ENCODE measurements at places on chromosomes 11 and 22. TPM values are rescaled to one million over a fixed set of nuclear protein-coding genes. Genes with fewer than 3 reads are reported as not detected.
A peak's percentile ranks its signal among the peaks of the same experiment; 100 is the strongest.

The BTBD18 gene
- 0.25 TPM for polyA plus RNA-seq

The MGAT3 gene
- not detected for polyA plus RNA-seq

The PATZ1 gene
- polyA plus RNA-seq = 9.1 TPM

The OR56A1 gene
- not detected for polyA plus RNA-seq

DNA sequence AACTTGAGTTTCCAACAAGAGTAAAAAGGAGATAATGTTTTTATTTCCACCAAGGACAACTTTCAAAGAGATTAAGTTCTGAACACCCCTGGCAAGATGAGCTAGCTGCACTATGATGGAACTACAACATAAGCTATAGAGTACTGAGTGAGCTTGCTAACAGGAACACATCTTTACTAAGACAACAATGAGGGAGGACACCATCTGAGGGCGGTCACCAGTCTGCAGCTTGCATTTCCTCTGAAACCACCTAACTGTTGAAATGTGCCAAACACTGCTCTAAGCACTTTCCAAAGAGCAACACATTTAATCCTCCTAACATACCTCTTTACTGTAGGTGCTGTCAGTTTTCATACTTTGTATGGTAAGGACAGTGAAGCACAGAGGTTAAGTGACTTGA is 68.4 kb downstream of the TCF20 start:
- H3K36me3 ChIP-seq = peaks cover 7% of the 10 kb centered on the region
- peaks cover 2% of the 10 kb centered on the region for H3K27me3 ChIP-seq
- peak overlapping the region; percentile 93 for H3K27ac ChIP-seq
- DNase-seq = peak; percentile 42
- H3K4me1 ChIP-seq = peaks cover 53% of the 10 kb centered on the region

GRCh38 chr22:39526736-39527171 is 5.8 kb downstream of the RPS19BP1 start:
- peaks cover 86% of the 10 kb centered on the region for H3K4me1 ChIP-seq
- no peak overlapping the region for H3K4me3 ChIP-seq
- H3K27me3 ChIP-seq = peaks cover 14% of the 10 kb centered on the region
- no peak for DNase-seq

DNA sequence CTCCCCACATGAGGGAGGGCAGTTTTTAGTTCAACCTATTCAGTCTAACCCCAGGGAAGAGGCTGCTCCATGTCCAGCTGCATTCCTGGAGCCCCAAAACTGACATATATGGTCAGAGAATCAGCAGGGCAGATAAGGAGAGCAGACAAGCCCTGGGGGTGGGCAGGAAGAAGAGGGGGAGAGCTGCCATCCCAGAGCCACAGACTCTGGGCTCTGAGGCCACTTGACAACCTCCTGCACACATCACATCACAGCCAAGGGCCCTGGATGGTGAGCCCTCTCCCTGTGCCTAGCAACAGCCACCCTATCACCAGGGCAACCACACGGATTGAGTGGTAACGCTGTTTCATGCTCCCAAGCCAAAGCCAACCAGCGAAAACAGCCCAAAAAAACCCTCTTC is 3.1 kb downstream of the ARHGAP1 start:
- no peak overlapping the region for H3K4me3 ChIP-seq
- H3K27me3 ChIP-seq = peaks cover 10% of the 10 kb centered on the region
- peaks cover 64% of the 10 kb centered on the region for H3K4me1 ChIP-seq
- no peaks in the 10 kb centered on the region for H3K36me3 ChIP-seq
- DNase-seq = no peak

GRCh38 chr11:118917481-118918127 is 8.1 kb downstream of the BCL9L start:
- H3K4me3 ChIP-seq = peak overlapping the region; percentile 84
- DNase-seq = peak; percentile 55
- peaks cover 37% of the 10 kb centered on the region for H3K27me3 ChIP-seq

DNA sequence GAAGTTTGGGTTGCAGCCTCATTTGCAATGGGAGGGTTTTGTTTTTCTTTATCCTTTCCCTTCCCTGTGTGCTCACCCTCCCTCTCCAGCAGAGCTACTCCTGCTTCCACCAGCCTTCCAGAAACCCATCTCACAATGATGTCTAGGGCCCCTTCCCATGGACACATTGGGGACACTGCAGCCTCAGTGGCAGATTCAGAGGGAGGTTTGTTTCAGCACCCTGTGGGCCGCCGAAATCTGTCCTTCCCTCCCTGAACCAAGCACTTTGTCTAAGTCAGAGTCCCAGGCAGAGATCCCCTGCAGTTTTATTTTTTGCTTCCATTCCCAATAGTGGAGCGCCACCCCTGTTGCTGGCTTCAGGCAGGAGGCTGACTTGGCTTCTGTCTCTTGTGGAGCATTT is 8.6 kb upstream of the SYNGR1 start:
- no peak overlapping the region for H3K27ac ChIP-seq
- no peak overlapping the region for H3K4me3 ChIP-seq
- H3K27me3 ChIP-seq = no peaks in the 10 kb centered on the region
- DNase-seq = no peak

GRCh38 chr11:108324587-108324986 is 101.7 kb downstream of the ATM start:
- peaks cover 25% of the 10 kb centered on the region for H3K4me1 ChIP-seq
- no peak for DNase-seq
- no peaks in the 10 kb centered on the region for H3K27me3 ChIP-seq
- peak overlapping the region; percentile 48 for H3K27ac ChIP-seq
- peaks cover 60% of the 10 kb centered on the region for H3K36me3 ChIP-seq

GRCh38 chr11:113384551-113384950 is 3.0 kb upstream of the ANKK1 start:
- H3K4me3 ChIP-seq = no peak overlapping the region
- no peak for DNase-seq
- no peak overlapping the region for H3K27ac ChIP-seq
- H3K27me3 ChIP-seq = peaks cover 8% of the 10 kb centered on the region
- no peaks in the 10 kb centered on the region for H3K4me1 ChIP-seq

DNA sequence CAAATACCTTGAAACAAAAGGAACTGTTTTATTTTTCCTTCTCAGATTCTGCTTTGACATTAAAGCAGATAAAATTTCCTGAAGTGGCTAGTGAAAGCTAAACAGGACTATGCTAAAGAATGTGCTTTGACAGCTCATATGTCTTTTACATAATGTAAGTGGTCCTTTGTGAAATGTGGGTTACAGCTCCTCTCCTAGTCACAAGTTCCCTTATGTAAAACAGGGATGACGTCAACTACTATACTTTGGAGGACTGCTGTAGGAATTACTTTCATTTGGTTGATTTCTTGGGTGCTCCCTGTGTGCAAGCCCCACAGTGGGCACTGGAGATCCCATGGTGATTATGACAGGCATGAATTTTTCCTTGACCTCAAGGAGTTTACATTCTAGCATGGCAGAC is 216.6 kb upstream of the NARS2 start:
- H3K4me3 ChIP-seq = no peak overlapping the region
- H3K36me3 ChIP-seq = no peaks in the 10 kb centered on the region
- DNase-seq = no peak
- H3K27ac ChIP-seq = no peak overlapping the region

GRCh38 chr11:68956547-68957254 is 24.1 kb downstream of the MRGPRD start:
- no peaks in the 10 kb centered on the region for H3K27me3 ChIP-seq
- DNase-seq = no peak
- H3K4me1 ChIP-seq = peaks cover 1% of the 10 kb centered on the region

GRCh38 chr11:117977029-117977428 is 9.2 kb upstream of the IL10RA start:
- no peak overlapping the region for H3K4me3 ChIP-seq
- H3K4me1 ChIP-seq = peaks cover 79% of the 10 kb centered on the region
- DNase-seq = no peak
- H3K36me3 ChIP-seq = no peaks in the 10 kb centered on the region

DNA sequence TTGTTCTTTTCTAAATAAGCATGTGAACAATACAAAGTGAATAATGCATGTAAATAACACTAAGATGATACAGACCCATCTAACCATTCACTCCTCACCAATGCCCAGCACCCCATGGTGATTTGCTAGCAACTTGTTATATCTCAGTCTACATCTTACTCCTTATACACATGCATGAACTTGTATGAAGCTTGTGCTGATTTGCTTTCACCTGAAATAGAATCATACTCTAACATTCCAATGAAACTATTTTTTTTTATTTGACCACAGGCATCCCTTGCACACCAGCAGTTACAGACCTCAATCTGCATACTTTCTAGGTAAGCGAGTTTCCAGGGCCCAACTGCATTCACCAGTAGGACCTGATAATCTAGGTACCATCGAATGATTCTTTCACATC is 873.6 kb downstream of the OPCML start:
- H3K27ac ChIP-seq = no peak overlapping the region
- no peak overlapping the region for H3K4me3 ChIP-seq
- H3K27me3 ChIP-seq = no peaks in the 10 kb centered on the region
- H3K36me3 ChIP-seq = no peaks in the 10 kb centered on the region

DNA sequence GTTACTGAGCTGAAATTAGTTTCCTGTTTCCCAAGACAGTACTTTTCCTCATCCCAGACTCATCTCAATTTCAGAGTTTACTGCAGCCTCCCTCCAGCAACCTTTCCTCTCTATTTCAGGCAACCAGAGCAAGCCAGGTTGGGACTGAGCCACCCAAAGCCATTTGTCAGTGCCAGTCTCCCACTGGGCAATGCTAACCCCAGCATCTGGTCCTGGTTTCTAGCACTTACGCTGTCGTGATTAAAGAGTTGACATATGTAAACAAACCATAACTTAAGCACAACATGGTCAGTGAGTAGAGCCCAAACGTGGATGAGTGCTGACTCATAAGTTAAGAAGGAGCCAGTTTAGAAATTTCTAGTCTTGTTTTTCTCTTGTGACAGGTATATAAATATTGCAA is 119.6 kb upstream of the BLID start:
- no peak for DNase-seq
- no peak overlapping the region for H3K27ac ChIP-seq
- no peaks in the 10 kb centered on the region for H3K27me3 ChIP-seq
- H3K36me3 ChIP-seq = no peaks in the 10 kb centered on the region
- no peak overlapping the region for H3K4me3 ChIP-seq

GRCh38 chr22:19523240-19524169 is 705 bp downstream of the CLDN5 start:
- no peak overlapping the region for H3K4me3 ChIP-seq
- peaks cover 1% of the 10 kb centered on the region for H3K27me3 ChIP-seq
- DNase-seq = no peak
- no peaks in the 10 kb centered on the region for H3K36me3 ChIP-seq
- H3K27ac ChIP-seq = no peak overlapping the region
- no peaks in the 10 kb centered on the region for H3K4me1 ChIP-seq

DNA sequence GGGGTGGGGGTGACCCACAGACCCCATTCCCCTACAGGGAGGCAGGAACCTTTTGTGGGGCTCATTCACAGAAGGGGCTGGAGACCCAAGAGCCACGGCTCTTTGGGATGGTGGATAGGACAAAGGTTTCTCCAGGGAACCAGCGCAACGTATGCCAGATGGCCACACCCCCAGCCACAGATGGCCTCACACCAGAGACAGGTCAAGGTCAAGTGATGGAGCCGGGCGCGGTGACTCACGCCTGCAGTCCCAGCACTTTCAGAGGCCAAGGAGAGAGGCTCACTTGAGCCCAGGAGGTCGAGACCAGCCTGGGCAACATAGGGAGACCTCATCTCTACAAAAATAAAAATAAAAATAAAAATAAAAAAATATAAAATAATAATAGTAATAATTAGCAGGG is 17.1 kb upstream of the BRSK2 start:
- H3K27me3 ChIP-seq = no peaks in the 10 kb centered on the region
- no peak for DNase-seq
- no peaks in the 10 kb centered on the region for H3K36me3 ChIP-seq
- H3K4me3 ChIP-seq = no peak overlapping the region
- H3K27ac ChIP-seq = no peak overlapping the region

DNA sequence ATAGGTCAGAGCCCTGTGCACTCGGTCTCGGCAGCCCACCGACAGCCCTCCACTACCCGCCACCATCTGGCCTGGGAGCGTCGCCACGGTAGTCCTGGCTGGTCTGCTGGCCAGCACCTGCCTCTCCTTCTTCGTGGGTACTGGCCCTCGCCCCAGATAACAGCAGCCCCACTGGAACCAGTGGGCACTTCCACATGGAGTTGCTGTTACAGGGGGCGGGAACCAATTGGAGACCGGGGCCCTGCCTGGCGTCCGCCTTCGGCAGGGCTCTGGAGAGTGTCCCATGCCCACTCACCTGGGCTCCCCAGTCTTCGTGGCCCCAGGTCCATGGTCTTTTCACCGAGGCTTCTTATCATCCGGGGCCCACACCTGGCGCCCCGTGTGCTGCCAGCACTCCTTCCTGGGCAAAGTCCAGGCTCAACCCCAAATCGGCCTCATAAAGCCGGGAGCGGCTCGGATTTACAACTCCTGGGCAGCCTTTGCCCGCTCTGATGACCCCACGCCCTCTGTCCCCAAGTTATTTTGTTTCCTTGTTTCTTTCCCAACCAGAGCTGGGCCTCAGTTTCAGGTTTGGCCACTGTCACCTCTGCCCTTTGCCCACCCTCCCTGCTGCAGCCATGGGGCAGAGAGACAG is 12.9 kb upstream of the EHD1 start:
- peaks cover 12% of the 10 kb centered on the region for H3K4me1 ChIP-seq
- peaks cover 2% of the 10 kb centered on the region for H3K27me3 ChIP-seq
- no peak overlapping the region for H3K27ac ChIP-seq
- H3K36me3 ChIP-seq = no peaks in the 10 kb centered on the region

DNA sequence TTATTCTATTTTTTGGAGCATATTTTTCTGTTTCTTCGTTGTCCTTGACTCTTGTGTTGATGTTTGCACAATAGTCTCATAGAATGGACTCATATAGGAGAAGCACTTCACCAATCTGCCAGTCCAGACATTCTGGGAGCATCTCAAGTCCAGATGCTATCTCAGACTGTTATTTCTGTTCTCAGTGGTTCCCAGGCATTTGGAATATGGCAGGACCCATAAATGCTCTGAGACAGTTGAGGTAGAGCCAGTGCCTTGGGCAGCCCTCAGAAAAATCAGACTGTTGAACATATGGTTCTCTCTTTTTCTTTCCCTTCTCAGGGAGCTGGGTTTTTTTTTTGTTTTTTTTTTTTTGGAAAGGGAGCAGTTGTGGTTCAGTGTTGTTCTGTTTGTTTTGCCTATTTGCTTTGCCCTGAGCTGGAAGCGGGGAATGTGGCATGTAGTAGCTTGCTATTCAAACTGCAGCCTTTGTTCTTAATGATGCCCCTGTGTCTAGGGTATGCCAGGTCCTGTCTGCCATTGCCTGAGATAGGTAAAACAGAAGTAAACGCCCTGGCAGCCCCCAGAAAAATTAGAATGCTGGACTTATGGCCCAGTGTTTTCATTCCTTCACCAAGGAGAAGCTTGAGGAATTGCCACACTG is 3.7 kb upstream of the MS4A2 start:
- no peak overlapping the region for H3K27ac ChIP-seq
- H3K4me3 ChIP-seq = no peak overlapping the region
- no peaks in the 10 kb centered on the region for H3K27me3 ChIP-seq
- no peaks in the 10 kb centered on the region for H3K4me1 ChIP-seq
- DNase-seq = no peak
- no peaks in the 10 kb centered on the region for H3K36me3 ChIP-seq

Measured in immature natural killer cell (primary cell).